ENCODE measurements at places on chromosomes 3 and 15.
A peak's percentile ranks its signal among the peaks of the same experiment; 100 is the strongest.

DNA sequence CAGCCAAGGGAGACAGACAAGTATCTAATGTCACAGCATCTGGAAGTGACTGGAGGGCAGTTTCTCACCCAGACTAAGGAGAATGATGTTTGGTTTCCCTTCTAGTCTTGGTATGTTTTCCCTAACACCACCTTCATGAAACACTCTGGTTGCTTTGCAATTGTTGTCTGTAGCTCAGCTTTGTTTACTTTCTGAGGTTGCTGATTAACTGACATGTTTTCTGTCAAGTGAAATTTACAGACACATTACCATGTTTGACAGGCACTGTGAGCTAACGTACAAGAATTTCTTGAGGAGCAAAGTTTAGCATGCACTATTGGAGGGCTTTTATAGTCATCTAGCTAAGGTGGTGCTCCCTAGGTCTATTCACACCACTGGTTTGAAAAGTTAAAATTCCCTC lies 131.6 kb upstream of the NECTIN3 start:
- DNase-seq: no peak

- DNase-seq: no peak
Measured at GRCh38 chr3:36813305-36813704, 49.0 kb upstream of the DCLK3 start.

GRCh38 chr3:110311541-110311940 lies 760.1 kb upstream of the NECTIN3 start:
- DNase-seq: peak; percentile 78

- no peak for DNase-seq
Measured at GRCh38 chr3:14430706-14431451, 28.5 kb downstream of the SLC6A6 start.

DNA sequence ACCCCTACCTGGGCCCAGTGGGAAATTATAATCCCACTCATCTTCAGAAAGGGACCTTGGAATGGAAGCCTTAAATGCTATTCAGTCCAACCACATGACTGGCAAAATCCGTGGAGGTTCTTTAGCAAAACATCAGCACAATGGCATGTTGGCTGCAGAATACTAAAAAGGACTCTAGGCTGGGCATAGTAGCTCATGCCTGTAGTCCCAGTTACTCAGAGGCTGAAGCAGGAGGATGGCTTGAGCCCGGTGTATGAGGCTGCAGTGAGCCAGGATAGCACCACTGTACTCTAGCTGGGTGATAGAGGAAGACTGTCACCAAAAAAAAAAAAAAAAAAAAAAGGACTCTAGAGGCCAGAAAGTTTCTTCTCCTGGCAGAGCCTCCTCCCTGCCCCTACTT lies 60.6 kb upstream of the RYK start:
- no peak for DNase-seq

DNA sequence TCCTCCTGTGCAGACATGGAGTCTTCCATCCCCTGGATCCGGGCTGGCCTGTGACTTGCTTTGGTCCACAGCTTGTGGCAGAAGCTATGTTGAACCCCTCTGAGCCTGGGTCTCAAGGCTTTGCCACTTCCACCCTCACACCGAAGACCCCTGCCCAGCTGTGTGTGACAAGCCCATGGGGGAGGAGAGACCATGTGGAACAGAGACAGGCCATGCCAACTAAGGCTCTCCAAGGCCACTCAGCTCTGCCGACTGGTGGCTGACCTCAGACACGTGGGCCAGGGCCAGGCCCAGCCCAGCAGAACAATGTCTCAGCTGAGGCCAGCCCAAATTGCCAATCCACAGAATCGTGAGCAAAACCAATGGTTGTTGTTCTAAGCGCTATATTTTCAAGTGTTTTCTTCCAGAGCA lies 16.4 kb upstream of the CFAP100 start:
- no peak for DNase-seq

- DNase-seq: no peak
Measured at GRCh38 chr3:50316657-50317242, 5.8 kb downstream of the HYAL2 start.

- no peak for DNase-seq
Measured at GRCh38 chr3:62874711-62875557, at the start of gene CADPS. Gene CADPS, minus strand, starts transcription at chr3:62875416. Its CDS starts 387 bp downstream, at chr3:62875029.

DNA sequence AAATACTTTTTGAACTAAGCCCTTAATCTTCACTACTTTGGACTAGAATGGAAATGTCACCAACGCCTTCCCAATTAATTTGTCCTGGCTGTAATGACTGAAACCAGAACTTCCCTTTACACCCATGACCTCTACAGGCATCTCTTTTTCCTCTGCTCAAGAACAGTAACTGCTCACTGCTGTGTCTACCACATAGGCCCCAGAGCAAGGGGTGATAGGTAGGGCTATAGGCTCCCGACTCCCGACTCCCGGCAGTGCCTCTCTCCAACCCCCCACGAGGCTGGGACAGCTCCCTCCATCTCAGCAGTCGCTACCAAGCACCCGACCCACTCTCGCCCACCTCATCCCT lies 384 bp upstream of the LEKR1 start:
- DNase-seq: peak; percentile 77

DNA sequence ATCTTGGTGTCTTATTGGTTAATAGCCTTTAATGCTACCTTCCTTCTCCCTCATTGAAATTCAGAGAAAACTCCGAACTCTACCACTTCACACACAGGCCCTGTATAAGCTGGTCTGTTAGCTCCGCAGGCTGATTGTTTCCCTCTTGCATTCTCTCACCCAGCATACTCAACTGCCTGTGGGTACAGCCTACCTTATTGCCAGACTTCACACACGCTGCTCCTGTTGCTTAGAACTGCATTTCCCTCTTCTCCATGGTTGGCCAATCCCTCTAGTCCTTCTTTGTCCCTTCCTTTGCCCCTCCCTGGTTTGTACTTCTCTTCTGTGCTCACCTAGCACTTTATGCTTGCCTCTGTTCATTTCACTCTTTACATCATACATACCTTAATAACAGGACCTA lies 92.9 kb upstream of the PRTG start:
- DNase-seq: no peak

- no peak for DNase-seq
Measured at GRCh38 chr15:44340410-44340809, 51.9 kb downstream of the GOLM2 start.

DNA sequence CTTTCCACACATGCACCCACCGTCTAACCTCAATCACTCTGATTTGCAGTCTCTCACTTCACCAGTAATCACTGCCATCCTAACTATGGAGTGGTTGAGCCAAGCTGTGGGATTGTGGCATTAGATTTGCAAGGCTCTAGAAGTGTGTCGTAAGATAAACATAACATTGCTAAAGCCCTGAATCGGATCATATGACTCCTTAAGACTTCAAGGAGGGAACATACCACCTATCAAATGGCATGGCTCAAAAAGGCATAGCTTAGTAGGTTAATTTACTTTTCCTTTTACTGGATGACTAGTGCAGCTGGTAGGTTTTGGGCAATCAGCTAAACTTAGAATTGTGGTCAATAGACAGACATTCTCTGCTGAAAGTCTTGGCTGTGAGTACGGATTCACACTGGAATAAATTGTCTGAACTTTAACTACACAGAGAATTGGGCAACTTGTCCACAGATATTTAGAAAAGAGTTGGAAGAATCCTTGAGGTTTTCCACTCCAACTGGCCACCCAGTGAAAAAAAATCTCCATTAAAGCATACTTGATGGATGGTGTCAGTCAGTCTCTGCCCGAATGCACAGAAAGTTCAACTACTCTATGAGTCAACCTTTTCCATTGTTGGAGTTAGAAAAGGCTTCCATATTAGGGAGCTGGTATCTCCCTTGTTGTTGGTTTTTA lies 476.7 kb upstream of the CBLB start:
- peak; percentile 97 for DNase-seq

DNA sequence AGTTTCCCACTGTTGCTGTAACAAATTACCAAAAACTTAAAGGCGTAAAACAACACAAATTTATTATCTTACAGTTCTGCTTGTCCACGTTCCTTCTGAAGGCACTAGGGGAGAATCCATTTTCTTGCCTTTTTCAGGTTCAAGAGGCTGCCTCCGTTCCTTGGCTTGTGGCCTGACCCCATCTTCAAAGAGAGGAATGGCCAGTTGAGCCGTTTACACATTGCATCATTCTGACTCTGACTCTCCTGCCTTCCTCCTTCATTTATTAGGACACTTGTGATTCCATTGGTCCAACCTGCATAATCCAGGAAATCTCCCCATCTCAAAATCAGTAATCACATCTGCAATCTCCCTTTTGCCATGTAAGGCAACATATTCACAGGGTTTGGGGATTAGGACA lies 122.7 kb upstream of the BHLHE40 start:
- no peak for DNase-seq

DNA sequence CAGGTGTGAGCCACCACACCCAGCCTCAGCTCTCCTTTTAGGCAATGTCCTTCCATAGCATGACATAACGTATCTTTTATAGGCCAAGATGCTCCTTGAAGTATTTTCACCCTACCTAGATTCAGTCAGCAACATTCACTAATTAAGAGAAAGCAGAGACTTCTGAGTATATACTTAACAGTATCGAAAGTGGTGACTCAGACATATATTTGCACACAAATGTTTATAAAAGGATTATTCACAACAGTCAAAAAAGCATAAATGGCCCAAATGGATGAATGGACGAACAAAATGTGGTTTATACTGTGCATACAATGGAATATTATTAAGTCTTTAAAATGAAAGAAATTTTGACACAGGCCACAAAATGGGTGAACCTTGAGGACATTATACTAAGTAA lies 108.6 kb downstream of the ZNF385D start:
- DNase-seq: no peak

- DNase-seq: no peak
Measured at GRCh38 chr15:72971766-72972165, 80.5 kb upstream of the NEO1 start.

- DNase-seq: no peak
Measured at GRCh38 chr3:19427422-19428149, 279.3 kb downstream of the KCNH8 start.

- peak; percentile 73 for DNase-seq
Measured at GRCh38 chr3:49813497-49814174, at the start of gene UBA7. Gene UBA7, minus strand, starts transcription at chr3:49813953. Its CDS starts 166 bp downstream, at chr3:49813787.

GRCh38 chr3:128614076-128614475 lies 36.5 kb downstream of the RPN1 start:
- DNase-seq: no peak

GRCh38 chr15:83283138-83283812 lies 1.2 kb downstream of the BNC1 start:
- no peak for DNase-seq

DNA sequence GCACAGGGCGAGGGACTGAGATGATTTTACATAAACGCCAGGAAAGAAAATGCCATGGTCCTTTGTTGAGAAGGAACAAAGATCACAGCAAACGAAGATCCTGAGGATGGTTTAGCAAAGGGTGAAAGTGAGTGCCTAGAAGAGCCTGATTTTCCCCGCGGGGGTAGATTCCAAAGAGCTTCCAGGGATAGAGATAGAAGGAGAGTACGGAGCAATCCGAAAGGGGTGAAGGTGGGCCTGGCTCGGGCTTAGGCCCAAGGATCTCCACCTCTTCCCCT lies 977 bp downstream of the CDC25A start:
- DNase-seq: no peak

GRCh38 chr3:123088387-123088786 lies 21.6 kb downstream of the PDIA5 start:
- no peak for DNase-seq

DNA sequence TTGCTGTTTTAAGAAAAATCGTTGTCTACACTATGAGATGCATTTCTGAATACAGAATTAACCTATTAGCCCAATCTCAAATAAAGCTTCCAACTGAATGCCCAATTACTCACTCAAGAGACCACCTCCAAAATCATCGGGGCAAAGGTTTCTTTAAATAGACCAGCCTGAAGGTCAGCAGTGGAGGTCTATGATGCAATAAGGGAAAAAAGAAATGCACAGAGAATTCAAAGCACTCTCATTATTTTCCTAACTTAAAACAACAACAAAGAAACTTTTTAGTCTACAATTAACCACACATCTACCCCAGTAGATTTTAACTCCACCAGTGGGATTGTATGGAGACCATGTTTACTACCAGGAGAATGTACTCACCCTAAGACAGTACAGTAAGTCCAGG lies 657.7 kb upstream of the CCDC54 start:
- DNase-seq: no peak

- no peak for DNase-seq
Measured at GRCh38 chr15:60536951-60537350, 58.0 kb upstream of the ICE2 start.

GRCh38 chr15:27583651-27584050 lies 515.5 kb downstream of the OCA2 start:
- DNase-seq: no peak

GRCh38 chr3:36393563-36393962 lies 13.3 kb downstream of the STAC start:
- peak; percentile 72 for DNase-seq

GRCh38 chr3:172550347-172550943 lies 27.2 kb upstream of the TNFSF10 start:
- peak; percentile 84 for DNase-seq

GRCh38 chr3:150074277-150074676 lies 103.6 kb upstream of the PFN2 start:
- no peak for DNase-seq

- DNase-seq: no peak
Measured at GRCh38 chr3:108487439-108487838, 23.0 kb downstream of the MYH15 start.

DNA sequence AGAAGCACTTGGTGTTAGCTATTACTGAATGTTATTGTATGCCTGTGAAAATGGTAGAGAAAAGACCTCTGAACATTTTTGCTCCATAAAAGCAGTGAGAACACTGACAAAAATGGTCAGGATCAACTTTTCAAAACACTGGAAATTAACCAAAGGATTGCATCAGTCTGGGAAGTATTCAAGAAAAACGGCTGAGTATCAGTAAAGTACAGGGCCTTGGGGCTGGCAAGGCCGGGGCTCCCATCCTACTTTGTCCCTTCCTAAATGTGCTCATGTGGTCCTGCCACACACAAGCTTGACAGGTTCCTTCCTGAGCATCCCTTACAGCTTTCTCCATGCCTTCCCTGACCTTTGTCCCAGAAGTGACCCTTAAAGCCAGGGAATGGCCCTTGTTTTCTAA lies 84.0 kb downstream of the CFAP20DC start:
- DNase-seq: no peak

- DNase-seq: no peak
Measured at GRCh38 chr3:42849017-42849416, 26.7 kb downstream of the CYP8B1 start.

GRCh38 chr3:89808680-89809197 lies 701.3 kb downstream of the EPHA3 start:
- DNase-seq: peak; percentile 14

DNA sequence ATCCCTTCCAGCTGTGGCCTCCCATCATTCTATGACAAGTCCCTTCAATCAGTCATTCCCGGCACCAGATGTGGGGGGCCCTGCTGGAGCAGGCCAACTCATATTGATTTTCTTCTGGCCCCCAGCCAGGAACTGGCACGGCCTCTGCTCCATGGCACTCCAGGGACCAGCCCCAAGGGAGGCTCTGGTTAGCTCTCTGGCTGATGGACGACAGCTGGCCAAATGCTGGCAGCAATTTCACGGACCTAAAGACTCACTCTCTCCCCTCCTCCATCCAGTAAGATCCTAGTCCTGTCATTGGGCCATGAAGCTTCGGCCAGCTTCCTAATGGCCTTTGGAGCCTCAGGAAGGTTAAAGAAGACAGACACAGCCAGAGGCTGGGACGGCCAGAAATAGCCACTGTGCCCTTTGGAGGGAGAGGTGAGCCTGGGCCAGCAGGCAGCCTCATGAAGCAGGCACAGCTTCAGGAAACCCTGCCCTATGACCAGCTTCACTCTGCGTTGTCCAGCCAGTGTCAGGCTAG lies 131.0 kb downstream of the MEX3B start:
- no peak for DNase-seq
